B cell (primary cell): ENCODE measurements at places on chromosomes 7 and 10.

DNA sequence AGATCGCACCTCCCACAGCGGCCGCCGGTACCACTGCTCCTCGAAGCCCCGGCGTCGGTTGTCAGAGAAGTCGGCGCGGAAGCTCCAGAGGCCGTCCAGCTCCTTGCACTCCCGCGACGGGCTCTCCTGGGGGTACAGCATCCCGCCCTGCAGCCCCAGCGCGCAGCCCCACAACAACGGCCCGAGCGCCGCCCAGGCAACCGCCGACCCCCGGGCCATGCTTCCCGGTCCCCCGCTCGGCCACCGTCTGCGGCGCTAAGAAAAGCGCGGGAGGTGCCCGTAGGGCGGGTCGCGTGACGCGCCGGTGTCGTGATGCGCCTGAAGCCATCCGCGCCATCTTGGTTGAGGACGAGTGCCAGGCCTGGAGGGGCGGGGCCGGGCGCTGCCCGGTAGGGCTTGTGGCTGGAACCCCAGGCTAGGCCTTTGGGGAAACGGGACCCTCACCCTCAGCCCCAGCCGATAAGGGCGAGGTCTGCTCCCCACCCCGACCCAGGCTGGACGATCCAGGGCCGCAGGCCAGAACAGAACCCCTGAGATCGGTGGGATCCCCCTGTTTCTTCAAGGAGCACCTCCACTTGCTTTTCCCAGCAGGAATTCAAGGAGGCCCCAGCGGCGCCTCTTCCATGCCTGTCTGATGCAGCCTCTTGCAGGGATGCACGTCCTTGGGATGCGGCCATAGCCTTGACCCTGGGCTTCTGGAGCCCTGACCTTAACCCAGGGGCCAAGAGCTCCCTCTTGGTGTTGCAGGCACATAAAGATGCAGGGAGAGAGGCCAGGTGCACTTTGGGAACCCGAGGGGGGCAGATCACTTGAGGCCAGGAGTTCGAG, at the start of gene GUSB:
TSS of gene GUSB (minus strand) at position 249 of the 828 bp plus-strand sequence. CDS start at position 219, 30 bp downstream.
- H3K36me3 ChIP-seq: peaks cover 7% of the 10 kb centered on the region
- H3K4me3 ChIP-seq: peak within 1 kb of the TSS; percentile 82
- DNase-seq: peak; percentile 91

- no peaks in the 10 kb centered on the region for H3K36me3 ChIP-seq
- H3K4me1 ChIP-seq: no peaks in the 10 kb centered on the region
- no peaks in the 10 kb centered on the region for H3K27me3 ChIP-seq
- DNase-seq: no peak
- H3K27ac ChIP-seq: no peak overlapping the region
- no peak overlapping the region for H3K4me3 ChIP-seq
Observed at GRCh38 chr7:51065766-51066165, 250.8 kb downstream of the COBL start.

DNA sequence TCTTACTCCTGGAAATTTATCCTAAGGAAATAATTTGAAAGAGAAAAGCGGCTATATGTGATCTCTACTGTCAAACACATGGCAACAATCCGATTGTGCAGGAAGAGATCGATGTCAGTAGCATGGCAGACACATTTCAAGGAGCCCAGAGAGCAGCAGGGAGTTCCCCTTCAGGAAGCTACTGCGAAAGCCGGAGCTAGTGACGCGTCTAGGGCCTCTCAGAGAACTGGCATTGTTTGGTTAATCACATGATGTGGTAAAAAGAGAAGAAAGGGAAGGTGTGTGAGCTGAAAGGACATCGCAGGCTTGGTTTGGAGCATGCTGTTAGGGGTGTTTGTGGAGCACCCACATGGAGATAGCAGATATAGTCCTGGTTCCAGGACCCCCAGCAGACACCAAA, 74.9 kb downstream of the BEND7 start:
- no peak overlapping the region for H3K27ac ChIP-seq
- peak; percentile 58 for DNase-seq
- no peak overlapping the region for H3K4me3 ChIP-seq

DNA sequence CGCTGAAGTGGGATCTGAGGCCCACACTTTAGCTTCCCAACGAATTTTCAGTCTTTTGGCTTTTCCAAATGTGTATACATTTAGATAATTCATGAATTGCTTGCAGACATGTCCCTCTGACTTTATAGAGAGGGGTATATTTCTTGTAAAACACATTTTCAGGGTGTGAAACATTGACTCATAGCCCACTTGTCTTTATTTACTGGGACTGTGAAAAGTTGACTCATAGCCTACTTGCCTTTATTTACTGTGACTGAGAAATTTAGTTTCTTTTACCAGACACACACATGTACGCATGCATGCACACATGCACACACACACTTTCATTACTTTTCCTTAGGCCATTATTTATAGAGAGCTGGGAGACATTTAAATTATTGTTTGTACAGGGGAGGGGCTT, 79.1 kb downstream of the VTI1A start:
- DNase-seq: no peak
- H3K27me3 ChIP-seq: no peaks in the 10 kb centered on the region
- no peak overlapping the region for H3K27ac ChIP-seq
- no peaks in the 10 kb centered on the region for H3K36me3 ChIP-seq
- no peak overlapping the region for H3K4me3 ChIP-seq
- H3K4me1 ChIP-seq: no peaks in the 10 kb centered on the region

DNA sequence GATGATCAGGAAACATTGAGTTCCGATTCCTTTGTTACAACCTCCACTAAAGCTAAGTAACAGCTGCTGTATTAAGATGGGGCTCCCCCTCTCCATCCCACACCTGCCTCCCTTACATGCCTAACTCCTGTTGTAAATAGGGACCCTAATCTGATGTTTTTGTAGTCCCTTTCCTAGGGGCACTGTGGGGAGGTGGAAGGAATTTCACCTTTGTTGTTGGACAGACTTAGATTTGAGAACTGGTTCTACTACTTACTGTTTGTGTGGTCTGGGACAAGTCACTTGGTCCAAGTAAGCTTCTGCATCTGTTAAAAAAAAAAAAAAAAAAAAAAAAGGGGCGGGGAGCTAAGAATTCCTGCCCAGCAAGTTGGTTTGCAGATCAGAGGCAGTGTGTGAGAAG, 42.6 kb downstream of the KIAA1217 start:
- H3K27ac ChIP-seq: no peak overlapping the region
- H3K4me1 ChIP-seq: no peaks in the 10 kb centered on the region
- H3K36me3 ChIP-seq: no peaks in the 10 kb centered on the region
- H3K27me3 ChIP-seq: no peaks in the 10 kb centered on the region
- no peak for DNase-seq
- H3K4me3 ChIP-seq: no peak overlapping the region
